ENCODE measurements at places on chromosomes 5 and 9. TPM values are rescaled to one million over a fixed set of nuclear protein-coding genes. Genes with fewer than 3 reads are reported as not detected.

DNA sequence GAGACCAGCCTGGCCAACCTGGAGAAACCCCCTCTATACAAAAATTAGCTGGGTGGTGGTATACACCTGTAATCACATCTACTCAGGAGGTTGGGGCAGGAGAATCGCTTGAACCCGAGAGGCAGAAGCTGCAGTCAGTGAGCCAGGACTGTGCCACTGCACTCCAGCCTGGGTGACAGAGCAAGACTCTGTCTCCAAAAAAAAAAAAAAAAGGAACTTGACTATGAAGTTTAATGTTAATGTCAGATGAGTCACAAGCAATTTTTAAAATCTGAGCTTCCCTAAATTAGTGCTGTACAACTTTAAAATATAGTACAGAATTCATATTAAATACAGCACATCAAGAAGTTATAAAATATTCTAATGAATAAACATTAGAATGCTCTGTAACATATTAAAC, 1.5 kb downstream of the MEIKIN start:
- DNase-seq, result no peak

DNA sequence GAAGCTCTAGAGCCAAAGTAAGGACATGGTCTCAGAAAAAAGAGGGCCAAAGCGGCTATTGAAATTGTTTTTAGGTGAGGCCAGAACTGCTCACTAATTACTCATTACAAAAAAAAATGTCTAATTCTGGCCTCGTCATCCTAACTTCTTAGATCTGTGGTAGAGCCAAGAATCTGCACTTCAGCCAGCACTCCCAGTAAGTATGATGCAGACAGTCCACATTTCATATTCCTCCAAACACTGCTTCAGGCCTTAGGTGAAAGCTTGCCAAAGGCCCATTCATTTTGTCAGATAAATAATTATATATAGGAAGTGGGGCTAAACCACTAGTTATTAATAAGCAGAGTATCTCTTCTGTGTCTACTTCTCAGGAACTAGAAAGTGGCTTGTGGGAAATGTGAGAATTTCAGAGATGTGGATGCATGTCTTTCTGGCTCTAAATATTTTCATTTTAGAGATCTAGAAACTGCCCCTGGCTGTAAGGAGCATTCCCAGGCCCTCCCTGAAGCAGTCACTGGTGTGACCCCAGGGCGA, 554.0 kb downstream of the TLE4 start:
- DNase-seq, result no peak

- DNase-seq, result peak; percentile 31
Measured at GRCh38 chr9:114521846-114522245, 16.6 kb upstream of the WHRN start.

IFNE gene
- total RNA-seq, result 0.75 TPM

ZNF462 gene
- total RNA-seq, result 14.6 TPM

MCC gene
- total RNA-seq, result 9.2 TPM

GABRP gene
- total RNA-seq, result 0.06 TPM

DNA sequence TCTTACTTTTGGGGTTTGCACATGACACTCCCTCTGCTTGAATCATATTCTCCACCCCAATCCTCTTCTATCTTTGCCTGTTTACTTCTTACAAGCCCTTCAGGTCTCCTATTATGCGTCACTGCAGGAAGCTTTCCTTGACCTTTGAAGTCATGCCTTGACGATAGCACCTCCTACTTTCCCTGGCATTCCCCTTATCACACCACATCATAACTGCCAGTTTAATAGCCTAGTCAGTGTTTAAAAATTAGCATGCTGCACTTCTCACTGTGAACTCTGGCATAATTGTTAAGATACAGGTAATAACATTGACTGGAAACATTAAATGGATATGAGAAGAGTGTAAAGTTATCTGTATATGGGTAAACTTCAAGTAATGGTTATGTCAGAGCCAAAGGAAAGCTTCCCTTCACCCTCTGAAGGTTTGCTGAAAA, 37.1 kb upstream of the CEP120 start:
- DNase-seq, result no peak

LHX3 gene
- not detected for total RNA-seq

- no peak for DNase-seq
Measured at GRCh38 chr9:111839387-111839786, 44.6 kb upstream of the SHOC1 start.

SLC1A1 gene
- 3.7 TPM for total RNA-seq

All from LHCN-M2 (cell line).